Stromal cell of bone marrow (primary cell): ENCODE measurements at places on chromosomes 7 and 10.
A peak's percentile ranks its signal among the peaks of the same experiment; 100 is the strongest.

DNA sequence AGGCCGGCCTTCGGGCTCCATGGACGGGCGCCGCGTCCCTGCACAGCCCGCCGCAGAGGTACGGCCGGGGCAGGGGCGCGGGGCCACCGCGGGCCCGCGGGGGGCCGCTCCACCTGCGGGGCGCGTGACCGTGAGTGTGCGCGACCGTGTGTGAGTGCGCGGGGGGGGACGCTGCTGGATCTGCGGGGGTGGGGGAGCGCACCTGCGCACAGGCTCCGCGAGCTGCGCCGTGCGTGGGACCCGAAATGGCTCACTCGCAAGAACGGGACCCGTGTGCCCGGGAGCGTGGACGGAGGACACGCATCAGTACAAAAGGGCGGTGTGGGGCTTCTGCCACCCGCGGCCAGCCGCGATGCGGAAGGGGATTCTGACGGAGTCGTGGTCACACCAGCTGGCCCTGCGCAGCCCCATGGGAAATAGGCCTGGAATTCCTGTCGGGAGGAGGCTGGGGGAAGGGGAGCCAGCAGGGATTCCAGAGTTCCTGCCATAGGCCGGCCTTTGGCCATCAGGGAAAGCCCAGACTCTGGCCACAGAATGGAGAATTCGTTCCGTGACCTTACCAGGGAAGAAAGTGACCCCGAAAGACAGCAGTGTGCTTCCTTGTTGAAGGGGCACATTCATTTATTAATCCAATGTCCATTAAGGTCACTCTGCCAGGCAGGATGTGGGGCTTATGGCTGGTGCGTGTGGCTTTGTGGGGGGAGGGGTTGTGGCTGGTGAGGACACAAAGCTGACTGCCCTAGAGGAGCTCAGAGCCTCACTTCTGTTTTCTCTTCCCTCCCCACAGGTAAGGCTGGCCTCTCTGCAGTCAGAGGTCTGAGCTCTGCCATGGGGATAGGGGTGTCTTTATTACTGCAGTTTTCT lies 494 bp downstream of the REPIN1 start:
- no peak for DNase-seq

- DNase-seq: no peak
Observed at GRCh38 chr10:72275351-72276012, 1.8 kb downstream of the DDIT4 start.

DNA sequence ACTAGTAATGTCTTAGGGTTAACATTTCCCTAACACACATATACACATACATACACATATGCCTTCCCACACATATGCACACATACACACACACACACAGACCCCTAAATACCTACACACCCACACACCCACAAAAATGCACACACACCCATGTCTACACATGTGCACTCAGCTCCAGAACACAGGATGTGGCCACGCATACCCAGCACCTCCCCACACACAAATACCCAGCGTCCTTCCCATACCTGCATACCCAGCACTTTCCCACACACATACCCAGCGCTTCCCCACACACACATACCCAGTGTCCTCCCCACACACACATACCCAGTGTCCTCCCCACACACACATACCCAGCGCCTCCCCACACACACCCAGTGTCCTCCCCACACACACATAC lies 534.9 kb downstream of the DNAJB6 start:
- DNase-seq: no peak

DNA sequence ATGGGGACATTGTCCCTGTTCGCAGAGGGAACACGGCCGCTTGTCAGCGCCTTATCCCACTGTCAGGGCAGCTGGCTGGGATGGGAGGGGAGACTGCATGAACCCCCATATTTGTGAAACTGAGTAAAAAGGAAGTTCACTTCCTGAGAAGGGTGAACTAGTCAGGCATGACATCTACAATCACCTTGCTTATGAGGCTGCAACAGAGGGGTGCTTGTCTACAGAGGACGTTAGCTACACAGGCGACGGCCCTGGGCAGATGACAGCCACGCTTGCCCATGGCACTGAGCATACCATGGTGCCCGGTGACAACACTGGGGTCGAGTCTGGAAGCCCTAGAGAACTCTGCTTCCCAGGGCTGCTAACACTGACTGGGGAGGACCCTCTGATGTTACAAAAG lies 46.0 kb upstream of the KDM7A start:
- no peak for DNase-seq

DNA sequence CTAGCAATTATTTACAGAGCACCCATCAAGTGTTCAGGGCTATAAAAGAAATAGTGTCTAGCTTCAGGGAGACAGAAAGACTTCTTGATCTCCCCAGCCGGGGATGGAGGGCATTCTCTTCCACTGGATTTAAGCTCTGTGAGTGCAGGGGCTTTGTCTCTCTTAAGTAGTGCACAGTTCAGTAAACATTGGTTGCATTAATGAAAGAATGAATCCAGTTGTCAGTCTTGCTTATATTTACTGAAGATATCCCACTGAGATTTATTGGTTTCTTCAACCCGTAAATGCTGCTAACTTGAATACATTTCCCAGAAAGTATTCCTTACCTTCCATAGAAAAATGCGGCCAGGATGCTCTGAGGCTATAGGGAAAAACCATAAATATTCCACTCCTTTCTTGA lies 41.9 kb downstream of the AUTS2 start:
- no peak for DNase-seq

DNA sequence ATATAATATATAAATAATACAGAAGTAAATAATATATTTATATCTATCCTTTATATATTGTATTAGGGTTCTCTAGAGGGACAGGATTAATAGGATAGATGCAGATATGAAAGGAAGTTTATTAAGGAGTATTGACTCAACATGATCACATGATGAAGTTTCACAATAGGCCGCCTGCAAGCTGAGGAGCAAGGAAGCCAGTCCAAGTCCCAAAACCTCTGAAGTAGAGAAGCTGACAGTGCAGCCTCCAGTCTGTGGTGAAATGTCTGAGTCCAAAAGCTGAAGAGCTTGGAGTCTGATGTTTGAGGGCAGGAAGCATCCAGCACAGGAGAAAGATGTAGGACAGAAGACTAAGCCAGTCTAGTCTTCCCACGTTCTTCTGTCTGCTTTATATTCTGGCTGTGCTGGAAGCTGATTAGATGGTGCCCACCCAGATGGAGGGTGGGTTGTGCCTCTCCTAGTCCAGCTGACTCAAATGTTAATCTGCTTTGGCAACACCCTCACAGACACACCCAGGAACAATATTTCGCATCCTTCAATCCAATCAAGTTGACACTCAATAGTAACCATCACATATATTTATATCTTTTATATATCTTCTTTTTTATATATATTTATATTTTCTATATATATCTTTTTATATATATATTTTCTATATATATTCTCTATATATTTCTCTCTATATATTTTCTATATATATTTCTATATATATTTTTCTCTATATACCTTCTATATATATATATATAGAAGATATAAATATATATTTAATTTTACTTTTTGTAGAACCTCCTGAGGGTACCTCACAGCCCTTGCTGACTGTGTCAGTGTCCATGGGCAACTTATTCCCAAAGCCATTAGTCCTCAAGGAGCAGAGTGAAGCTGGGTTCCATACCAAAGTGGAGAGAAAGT lies 24.6 kb upstream of the AKR1B10 start:
- peak; percentile 81 for DNase-seq

- no peak for DNase-seq
Observed at GRCh38 chr10:73716251-73716650, 18.3 kb upstream of the AGAP5 start.

- no peak for DNase-seq
Observed at GRCh38 chr10:18216482-18216881, 76.3 kb downstream of the CACNB2 start.

DNA sequence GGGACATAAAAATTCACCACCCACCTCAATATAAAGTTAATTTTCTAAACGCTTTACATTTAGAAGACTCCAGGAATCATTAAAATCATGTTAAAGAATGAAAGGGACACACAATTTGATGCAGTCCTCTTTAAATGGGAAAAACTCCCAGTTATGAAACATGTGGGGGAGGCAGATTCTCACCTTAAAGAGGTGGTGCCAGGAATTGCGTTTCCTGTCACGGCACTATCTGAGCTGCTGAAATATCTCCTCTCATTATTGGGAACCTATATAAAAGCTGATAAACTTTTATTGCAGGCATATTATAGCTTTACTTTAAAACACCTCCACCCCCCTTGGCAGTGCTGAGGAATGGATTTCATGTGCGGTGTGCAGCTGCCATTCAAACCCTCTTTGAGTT lies 94.8 kb upstream of the SORCS3 start:
- no peak for DNase-seq

DNA sequence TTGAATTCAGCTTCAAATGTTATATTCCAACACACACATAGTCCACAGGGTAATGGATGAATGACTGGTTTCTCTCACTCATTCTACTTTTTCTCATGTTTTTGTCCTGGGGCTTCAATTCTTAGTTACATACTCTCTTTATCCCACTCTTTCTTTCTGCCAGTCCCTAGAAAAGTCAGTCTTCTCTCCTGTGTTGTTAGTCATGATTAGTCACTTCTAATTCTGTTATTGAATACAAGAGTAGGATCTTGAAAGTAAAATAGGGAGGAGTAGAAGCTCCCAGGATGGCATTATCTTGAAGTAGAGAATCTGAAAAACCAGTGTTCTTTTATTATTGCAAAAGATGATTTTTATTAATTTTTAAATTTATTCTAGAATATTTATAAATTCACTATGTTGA lies 45.5 kb upstream of the CALCR start:
- no peak for DNase-seq

GRCh38 chr7:142134909-142135308 lies 23.4 kb downstream of the MGAM2 start:
- no peak for DNase-seq

- DNase-seq: no peak
Observed at GRCh38 chr7:150400008-150400787, 21.1 kb downstream of the ZNF775 start.

DNA sequence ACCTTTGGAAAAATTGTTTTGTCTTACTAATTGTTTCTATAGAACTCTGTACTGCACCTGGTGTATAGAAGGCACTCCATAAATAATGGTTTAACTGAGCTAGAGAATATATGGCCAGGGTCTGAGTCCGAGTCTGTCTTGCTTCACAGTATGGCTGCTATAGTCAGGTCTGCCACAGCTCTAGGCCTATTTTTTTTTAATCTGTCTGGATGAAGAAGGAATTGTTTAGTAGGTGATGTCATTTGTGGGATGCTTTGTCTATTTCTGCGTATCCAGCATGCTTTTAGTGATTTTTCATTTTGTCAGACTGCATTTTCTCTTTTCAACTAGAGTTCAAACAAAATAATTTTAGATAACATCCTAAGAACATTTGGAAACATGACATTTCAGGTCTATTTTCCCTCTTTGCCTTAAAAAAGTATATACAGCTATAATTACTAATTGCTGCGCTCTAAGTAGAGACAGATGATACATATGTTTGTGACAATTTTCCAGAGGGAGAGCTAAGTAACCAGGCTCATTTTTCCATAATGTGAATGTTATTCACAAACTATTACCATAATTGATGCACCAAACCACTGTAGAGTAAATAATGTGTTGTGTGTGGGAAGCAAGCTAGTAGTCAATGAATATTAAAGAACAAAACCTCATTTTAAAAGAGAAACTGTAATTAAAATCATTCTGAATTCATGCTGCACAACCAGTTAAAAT lies 361.7 kb downstream of the AUTS2 start:
- DNase-seq: no peak

DNA sequence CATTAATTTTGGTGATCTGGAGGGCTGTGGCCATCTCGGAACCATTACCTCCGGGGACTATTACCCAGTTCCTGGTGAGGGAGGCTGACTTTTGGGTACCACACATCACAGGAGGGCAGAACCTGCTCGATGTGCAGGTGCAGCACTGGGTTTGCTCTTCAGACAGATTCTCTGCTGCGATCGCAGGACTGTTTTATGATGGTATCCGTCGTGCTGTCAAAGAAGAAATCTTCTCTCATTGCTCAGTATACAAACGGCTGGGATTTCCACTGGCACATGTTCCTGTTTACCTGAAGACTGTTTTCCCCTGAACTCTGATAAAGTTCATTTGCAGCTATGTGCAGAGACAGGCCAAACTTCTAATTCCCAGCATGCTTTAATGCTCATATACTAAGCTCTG lies 27.2 kb upstream of the SHH start:
- DNase-seq: no peak

DNA sequence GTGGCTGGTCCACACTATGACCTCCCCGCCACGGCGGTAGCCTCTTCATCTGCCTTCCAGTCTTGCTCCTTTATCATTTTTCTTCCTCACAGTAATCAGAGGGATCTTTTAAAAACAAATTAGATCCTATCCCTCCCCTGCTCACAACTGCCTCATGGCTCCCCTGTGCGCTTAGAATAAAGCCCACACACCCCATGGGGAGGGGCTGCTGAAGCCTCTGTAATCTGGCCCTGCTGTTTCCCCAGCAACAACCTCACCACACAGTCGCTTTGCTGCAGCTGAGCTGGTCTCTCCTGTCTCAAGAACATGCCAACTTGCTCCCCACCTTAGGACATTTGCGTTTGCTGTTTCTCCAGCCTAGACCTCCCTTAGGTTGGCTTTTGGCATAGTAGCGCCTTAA lies 41.0 kb downstream of the SP8 start:
- no peak for DNase-seq

GRCh38 chr10:79927111-79927828 lies 21.6 kb downstream of the SFTPD start:
- DNase-seq: no peak

DNA sequence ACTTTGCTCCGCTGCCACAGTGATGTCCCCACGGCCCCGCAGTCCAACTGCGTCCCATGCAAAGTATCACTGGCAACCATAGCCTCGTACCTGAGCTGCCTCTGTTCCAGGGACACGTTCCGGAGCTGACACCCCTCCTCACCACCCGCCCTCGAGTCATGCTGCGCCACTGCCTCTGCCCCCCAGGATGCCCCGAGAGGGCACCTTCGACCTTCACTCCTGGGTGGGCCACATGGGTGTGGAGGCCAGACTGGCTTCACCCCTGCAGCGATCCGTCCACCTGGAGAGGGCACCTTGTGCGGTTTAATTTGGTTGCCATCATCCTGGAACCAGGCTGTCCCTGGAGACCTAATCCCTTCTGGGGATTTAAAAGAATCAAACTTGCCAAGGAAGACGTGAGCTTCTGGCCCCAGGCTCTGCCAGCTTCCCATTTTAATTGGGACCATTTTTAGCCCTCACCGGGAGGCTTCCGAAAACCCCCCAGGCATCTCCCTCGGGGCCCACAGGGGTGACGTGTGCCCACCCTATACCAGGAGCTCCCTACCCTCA lies 19.2 kb upstream of the TNRC18 start:
- DNase-seq: no peak

DNA sequence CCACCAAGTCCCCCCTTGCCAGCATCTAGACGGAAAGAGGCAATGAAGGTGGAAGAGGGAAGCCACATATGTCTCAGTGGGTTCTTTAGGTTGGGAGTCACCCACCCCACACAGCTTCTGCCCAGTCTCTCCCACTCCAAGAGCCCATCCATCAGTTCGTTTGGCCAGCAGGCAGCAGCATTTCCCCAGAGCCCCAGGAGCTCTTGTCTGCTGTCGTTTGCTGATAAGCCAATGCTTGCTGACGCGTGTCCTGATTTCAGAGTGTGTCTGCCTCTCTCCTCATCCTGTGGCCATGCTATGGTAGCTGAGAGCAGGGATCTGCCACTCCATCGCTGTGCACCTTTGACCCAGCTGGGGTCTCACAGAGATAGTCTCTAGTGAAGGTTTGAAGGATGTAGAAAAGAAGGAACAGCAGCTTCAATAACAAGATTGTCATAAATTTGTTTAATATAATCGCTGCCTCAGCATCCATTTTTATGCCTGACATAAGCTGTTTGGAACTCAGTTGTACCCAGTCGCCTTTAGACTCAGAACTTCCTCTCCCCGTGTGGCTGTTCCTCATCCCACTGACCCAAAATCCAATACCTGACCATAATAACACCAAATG lies 39.4 kb upstream of the GDF10 start:
- no peak for DNase-seq
